ENCODE measurements at places on chromosomes 3 and 15. TPM values are rescaled to one million over a fixed set of nuclear protein-coding genes. Genes with fewer than 3 reads are reported as not detected.

DNA sequence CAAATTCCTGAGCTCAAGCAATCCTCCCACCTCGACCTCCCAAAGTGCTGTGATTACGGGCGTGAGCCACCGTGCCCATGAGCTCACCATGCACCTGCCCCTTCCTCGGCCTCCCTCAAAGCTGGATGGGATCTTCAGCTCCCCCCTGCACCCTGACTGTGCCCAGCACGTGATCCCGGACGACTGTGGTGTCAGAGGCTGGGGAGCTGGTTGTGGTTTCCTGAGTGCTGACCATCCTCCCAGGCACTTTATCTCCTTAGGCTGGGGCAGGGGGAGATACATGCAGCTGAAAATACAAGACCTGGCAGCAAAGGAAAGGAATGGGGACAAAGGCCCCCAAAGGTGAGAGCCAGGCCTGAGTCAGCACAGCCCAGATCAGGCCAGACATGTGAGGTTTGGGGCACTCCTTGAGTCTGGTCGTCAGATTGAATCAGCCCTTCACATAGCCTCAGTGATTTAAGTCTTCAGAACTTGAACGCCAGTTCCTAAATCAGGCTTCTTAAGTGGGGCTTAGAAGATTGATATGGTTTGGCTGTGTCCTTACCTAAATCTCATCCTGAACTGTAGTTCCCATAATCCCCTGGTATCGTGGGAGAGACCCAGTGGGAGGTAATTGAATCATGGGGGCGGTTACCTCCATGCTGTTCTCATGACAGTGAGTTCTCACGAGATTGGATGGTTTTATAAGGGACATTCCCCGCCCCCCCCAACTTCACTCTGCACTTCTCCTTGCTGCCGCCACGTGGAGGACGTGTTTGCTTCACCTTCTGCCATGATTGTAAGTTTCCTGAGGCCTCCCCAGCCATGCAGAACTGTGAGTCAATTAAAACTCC lies 35.8 kb downstream of the PRKCD start:
- no peak for DNase-seq

GRCh38 chr15:99436542-99437314 lies 129.1 kb upstream of the MEF2A start:
- no peak for DNase-seq

GRCh38 chr3:111506435-111506834 lies 35.6 kb upstream of the CD96 start:
- no peak for DNase-seq

GPX1 gene
- 57.6 TPM for total RNA-seq

GRK7 gene
- total RNA-seq, result not detected

Measured in occipital lobe (tissue), 3 donors.